ENCODE measurements at places on chromosomes 6 and 20.
A peak's percentile ranks its signal among the peaks of the same experiment; 100 is the strongest.

GRCh38 chr6:45123023-45123422, 205.1 kb upstream of the RUNX2 start:
- no peak for DNase-seq
- no peaks in the 10 kb centered on the region for H3K4me1 ChIP-seq
- H3K27me3 ChIP-seq = no peaks in the 10 kb centered on the region
- H3K27ac ChIP-seq = no peak overlapping the region

DNA sequence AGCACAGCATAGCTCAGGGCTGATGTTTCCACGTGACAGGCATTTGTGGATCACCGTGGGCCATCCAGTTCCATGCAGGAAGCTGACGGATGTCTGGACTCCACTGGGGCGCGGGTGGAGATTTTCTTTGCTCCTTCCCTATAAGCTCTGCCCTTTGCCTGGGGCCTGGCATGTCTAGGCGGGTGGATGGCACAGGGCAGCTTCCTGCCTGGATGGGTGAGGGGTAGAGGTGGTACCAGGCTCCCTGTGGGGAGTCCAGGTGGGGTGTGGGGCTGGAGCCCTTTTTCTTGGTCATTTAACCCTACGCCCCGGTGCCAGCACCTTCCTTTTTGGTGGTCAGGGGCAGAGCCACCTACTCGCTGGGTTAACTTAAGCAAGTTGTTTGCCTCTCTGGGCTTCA, 10.4 kb downstream of the FAM110A start:
- no peaks in the 10 kb centered on the region for H3K36me3 ChIP-seq
- H3K27me3 ChIP-seq = no peaks in the 10 kb centered on the region
- H3K4me1 ChIP-seq = peaks cover 28% of the 10 kb centered on the region
- DNase-seq = no peak

- no peak for DNase-seq
- peaks cover 4% of the 10 kb centered on the region for H3K36me3 ChIP-seq
- peaks cover 29% of the 10 kb centered on the region for H3K4me1 ChIP-seq
- peak overlapping the region; percentile 99 for H3K4me3 ChIP-seq
- peak overlapping the region; percentile 99 for H3K27ac ChIP-seq
Observed at GRCh38 chr6:52361414-52361944, 472 bp upstream of the PAQR8 start.

- H3K4me1 ChIP-seq = no peaks in the 10 kb centered on the region
- no peaks in the 10 kb centered on the region for H3K36me3 ChIP-seq
- no peak overlapping the region for H3K4me3 ChIP-seq
- no peak for DNase-seq
- H3K27ac ChIP-seq = no peak overlapping the region
- peaks cover 8% of the 10 kb centered on the region for H3K27me3 ChIP-seq
Observed at GRCh38 chr6:85911067-85911466, 268.4 kb upstream of the SYNCRIP start.

DNA sequence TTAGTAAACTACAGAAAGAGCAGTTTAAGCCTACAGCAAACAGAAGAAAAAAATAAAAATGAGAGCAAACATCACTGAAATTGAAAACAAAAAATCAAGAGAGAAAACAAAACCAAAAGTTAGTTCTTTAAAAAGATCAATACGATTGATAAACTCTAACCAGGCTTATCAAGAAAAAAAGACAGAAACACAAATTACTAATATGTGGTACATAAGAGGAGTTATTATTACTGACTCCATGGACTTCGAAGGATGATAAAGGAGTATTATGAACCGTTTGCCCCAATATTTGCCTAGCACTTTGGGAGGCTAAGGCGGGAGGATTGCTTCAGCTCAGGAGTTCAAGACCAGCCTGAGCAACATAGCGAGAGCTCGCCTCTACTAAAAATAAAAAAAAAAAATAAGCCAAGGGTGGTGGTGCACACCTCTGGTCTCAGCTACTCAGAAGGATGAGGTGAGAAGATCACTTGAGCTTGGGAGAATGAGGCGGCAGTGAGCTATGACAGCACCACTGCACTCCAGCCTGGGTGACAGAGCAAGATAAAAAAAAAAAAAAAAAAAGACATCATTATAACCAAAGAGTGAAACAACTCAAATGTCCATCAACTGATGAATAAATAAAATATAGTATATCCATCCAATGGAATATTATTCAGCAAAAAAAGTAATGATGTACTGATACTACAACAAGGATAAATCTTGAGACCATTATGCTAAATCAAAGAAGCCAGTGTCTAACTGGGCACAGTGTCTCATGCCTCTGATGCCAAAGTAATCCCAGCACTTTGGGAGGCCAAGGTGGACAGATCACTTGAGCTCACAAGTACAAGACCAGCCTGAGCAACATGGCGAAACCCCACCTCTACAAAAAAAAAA, 12.9 kb downstream of the TRPC4AP start:
- peaks cover 11% of the 10 kb centered on the region for H3K36me3 ChIP-seq
- peaks cover 23% of the 10 kb centered on the region for H3K4me1 ChIP-seq
- H3K4me3 ChIP-seq = peak overlapping the region; percentile 19
- no peaks in the 10 kb centered on the region for H3K27me3 ChIP-seq
- DNase-seq = no peak

- no peak for DNase-seq
- peaks cover 30% of the 10 kb centered on the region for H3K27me3 ChIP-seq
- H3K4me3 ChIP-seq = peak overlapping the region; percentile 100
- peak overlapping the region; percentile 86 for H3K27ac ChIP-seq
- H3K36me3 ChIP-seq = peaks cover 4% of the 10 kb centered on the region
Observed at GRCh38 chr6:36386495-36387439, 702 bp downstream of the ETV7 start.

Data from T-helper 17 cell (primary cell).